ENCODE measurements at places on chromosomes 5 and 9.

DNA sequence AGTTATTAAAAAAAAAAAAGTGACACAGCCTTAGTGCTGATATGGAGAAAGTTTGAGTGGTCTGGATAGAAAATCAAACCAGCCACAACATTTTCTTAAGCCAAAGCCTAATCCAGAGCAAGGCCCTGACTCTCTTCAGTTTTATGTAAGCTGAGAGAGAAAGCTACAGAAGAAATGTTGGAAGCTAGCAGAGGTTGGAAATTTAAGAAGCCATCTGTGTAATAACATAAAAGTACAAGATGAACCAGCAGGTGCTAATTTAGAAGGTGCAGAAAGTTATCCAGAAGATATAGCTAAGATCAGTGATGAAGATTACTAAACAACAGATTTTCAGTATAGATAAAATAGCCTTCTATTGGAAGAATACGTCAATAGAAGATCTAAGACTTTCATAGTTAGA is 102.9 kb downstream of the GHR start:
- no peak for DNase-seq

- DNase-seq: no peak
Observed at GRCh38 chr5:86864051-86864450, 246.3 kb downstream of the COX7C start.

GRCh38 chr9:994005-994404 is 17.6 kb downstream of the DMRT3 start:
- DNase-seq: no peak

DNA sequence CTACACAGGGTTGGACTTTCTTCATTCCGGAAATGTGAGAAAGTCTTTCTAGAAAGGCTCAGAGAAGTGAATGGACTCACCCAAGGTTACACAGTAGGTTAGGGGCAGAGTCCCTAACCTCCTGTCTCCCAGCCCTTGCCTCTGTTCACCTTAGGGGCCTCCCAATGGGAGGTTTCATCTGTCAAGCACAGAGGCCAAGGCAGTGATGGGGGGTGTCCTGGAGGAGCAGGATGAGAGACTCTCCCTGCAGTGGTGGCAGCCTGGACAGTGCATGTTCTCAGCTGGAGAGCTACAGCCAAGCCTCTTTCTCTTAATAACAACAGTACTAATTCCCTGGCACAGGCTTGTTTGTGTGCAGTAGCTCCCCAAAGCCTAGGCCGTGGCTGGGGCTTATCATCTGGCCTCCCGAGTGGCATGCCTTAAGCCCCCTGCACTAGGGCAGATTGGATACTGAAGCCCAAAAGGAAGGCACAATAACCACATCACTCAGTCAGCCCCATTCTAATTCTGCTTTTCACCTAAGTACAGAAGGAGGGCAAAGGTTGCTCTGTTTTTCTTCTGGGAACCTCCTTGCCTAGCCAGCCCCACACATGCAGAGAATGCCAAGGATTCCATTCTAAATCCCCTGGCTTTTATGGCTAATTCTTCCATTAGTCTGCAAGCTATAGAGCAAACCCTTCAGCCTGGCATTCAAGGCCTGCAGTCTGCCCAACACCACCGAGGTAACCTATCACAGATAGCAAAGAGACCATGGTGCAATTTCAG is 50.2 kb upstream of the XPA start:
- DNase-seq: no peak

- DNase-seq: no peak
Observed at GRCh38 chr9:121748727-121749423, 97.4 kb downstream of the DAB2IP start.

DNA sequence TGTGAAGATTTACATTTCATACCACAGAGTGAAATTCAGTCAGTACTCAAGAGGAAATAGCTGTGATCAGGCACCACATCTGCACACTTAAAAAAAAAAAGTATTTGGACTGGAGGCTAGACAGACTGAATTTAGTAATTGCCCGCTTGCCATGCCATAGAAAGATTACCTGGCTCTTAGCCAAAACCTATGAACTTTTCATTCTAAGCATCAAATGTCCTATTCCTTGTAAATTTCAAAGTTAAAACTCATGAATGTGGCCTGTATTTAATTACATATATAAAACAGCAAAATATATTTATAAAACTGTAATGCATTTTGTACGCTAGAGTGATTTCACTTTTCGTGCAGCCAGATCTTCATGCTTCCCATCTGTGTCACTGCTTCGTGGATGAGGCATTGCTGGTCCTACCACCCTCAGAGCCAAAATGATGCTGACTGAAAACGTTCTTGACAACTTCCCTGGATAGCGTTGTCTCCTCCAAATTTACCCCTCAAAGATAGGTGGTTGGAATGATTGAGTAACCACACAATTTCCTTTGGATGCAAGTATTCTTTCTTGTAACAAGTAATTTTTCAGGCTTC is 447.9 kb upstream of the SGCD start:
- DNase-seq: no peak

- no peak for DNase-seq
Observed at GRCh38 chr9:98552331-98552730, 156.4 kb downstream of the GABBR2 start.

DNA sequence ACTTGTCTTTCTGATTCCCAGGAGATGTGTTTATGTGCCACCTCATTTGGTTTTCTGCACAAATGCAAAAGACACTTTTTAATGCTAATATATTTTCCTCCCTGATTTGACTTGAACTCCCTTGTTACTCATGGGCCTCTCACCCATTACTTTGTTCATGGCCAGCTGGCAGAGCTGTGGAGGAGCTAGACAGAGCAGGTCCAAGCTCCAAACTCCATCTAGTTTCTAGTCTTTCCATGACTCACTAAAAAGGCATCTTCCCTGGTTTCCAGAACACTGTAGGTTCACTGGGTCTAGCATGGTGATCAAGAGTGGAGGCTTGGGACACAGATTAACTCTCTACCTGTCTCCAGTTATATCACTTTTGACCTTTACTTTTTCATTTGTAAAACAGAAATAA is 161.0 kb upstream of the SLC28A3 start:
- no peak for DNase-seq

DNA sequence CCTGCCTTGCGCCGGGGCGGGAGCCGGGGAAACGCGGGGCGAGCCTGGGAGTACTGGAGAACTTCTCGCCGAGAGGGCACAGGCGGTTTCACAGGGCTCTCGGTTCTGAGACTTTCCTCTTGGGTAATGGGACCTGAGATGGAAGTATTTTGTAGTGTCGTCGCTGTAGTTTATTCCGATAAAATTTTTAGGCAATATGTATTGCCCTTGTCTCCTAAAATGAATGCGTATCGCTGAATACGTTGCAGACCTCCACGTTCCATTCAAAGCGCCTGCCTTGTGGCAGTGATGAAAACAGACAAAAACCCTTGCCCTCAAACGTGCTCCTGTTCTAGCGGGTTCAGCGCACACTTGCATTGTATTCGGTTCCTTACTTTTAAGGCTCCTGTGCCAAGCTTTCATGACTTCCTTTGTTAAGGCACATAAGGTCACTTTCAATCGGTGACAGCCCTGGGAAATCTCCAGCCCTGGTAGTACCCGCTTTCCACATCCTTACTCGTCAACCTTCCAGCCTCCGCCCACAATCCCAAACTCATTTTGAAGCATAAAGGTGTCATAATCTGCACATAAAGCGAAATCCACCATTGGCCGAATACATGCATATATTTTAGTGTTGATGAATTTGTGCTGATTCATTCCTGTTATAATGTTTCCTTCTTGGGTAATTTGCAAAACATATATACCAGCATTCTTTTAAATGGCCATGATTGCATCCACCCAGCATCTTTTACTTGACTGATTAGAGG is 694 bp downstream of the RMI1 start:
- DNase-seq: no peak

DNA sequence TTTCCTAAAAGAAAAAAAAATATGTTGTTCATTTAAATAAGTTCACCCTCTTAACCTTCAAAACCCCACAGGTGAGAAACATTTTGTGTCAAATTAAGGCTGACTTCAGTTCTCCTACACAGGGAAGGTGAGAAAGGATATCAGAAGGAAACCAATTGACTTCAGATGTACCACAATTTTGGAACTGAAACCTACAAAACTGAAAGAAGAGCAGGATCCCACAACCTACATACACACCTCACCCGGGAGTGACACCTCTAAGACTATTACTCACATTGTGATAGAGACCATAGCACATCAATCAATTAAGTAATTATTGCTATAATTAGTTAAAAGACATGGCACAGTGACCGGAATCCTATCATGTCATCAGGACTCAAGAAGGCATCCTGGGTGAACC is 47.0 kb downstream of the RASEF start:
- no peak for DNase-seq

DNA sequence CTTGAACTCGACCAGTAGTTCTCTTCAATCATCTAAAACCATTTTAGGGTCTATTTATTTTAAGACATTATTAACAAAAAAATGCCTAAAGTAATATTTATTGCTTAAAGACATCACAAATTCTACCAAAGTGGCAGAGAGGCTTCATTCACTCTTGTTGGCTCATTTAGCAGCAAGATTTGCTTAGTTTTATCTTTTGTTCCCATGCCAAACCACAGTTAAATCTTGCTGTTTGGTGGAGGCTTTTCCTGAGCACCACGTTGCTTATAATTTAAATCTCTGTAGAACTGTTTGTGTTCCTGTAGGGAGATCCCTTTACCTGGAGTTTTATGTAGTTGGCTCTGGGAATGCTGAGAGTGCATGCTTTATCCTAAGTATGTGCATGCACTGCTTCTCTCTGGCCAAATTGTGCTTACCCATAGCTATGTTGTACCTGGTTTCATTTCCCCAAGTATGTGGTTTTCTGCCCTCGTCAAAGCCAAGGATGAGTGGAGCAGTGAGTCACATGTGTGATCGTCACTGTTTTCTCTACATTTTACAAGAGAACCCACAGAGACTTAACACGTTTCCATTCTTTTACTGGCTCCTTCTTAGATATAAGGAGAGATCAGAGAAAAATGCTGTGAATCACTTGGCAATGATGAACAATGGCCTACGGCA is 42.1 kb upstream of the MAST4 start:
- no peak for DNase-seq

DNA sequence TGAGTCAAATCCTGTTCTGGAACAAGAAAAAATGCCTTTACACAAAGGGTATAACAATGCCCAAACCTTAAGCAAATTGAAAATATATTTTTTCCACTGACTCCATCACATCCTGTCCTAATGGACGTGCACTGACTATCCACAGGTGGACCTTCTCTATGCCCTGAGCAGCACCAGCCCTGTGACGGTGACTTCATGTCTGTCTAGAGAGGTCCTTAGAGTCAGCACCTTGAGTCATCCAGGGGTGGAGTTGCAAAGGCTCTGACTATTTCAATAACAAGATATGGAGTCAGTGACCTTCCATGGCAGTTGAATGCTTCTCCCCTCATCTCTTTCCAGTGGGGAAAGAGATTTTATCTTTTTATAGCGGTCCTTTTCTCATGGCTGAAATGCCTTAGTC is 78.0 kb downstream of the YIPF5 start:
- no peak for DNase-seq

DNA sequence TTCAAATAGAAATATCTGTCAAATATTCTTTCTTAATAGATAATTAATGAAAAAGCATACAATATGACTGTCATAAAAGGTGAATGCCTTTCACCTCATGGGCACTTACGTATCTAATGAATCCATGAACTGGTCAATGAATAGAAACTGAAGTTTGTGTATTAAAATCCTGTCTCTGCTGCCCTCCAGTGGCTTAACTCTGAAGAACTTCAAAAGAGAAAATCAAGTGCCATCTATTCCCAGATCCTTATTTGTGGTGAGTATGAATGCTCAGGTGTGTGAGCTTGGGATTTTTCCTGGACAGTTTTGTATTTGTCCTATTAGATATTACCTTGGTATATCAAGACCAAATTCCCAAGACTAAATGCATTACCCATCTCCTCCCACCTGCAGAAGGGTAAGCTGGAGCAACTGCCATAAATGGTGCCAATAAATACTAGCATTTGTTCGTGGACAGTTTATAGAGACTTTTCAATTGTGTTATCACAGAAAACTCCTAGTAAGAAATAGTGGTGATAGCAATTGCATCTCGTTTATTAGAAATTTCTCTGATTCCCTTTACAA is 44.0 kb upstream of the SVEP1 start:
- no peak for DNase-seq

GRCh38 chr5:178460174-178460573 is 130.0 kb downstream of the COL23A1 start:
- DNase-seq: no peak

- peak; percentile 75 for DNase-seq
Observed at GRCh38 chr5:172716796-172717313, 54.1 kb downstream of the DUSP1 start.

DNA sequence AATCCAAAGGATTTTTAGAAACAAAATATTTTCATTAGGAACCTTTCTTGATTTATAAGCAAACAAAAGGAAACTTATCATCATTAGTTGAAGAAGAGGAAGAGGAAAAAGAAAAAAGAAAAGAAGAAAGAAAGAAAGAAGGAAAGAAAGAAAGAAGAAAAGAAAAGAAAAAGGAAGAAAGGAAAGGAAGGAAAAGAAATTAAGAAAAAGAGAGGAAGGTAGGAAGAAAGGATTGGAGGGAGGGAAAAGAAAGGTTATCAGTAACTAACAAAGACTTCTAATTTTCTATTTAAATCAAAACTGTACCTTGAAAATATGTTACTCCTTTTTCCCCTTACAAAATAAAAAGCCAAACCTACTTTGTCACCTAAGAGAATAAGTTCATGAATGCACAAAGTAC is 10.0 kb downstream of the EBF1 start:
- DNase-seq: no peak

GRCh38 chr5:126831156-126831555 is 54.2 kb downstream of the LMNB1 start:
- DNase-seq: no peak

DNA sequence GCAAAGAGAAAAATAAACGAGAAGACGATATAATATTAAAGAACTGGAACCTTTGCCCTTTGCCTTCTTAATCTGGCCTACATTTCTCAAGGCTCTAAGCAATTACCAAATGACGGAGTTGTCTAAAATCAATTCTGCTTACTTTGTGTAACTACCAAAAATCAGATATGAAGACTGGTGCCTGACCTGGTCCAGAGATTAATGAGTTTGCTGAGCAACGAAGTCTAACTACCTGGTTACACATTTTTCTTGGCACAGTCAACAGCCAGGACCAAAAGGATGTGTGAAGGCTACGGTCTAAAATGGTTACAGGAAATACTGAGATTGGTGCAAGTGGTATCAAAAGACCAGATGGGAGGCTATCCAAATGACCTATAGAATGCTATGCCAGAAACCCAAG is 17.8 kb upstream of the IFNE start:
- no peak for DNase-seq

DNA sequence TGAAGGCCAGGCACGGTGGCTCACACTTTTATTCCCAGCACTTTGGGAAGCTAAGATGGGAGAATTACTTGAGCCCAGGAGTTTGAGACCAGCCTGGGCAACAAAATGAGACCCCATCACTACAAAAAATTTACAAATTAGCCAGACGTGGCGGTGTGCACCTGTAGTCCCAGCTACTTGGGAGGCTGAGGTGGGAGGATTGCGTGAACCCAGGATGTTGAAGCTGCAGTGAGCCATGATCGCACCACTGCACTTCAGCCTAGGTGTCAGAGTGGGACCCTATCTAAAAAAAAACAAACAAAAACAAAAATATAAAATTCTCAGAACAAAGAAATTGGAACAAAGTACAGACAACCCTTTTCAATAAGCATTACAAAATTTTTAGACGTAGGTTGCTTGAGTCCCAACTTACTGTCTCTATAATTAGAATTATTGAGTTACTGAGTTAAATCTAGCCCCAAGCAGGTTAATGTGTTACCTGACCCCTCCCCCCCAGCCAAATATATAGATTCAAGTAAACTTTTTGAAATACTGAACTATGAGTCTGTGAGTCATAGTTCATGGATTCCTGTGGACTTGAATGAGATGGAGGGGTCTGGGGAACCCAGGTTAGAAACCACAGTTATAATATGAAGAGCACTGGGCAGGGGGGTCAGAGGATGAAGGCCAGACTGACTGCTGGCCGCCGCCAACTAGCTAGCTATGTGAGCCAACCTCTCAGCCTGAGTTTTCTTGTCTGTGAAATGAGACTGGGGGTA is 173.1 kb downstream of the AOPEP start:
- DNase-seq: no peak

All from central memory CD4-positive, alpha-beta T cell (primary cell).